T-helper 9 cell (primary cell): ENCODE measurements at places on chromosomes 1 and 21.

DNA sequence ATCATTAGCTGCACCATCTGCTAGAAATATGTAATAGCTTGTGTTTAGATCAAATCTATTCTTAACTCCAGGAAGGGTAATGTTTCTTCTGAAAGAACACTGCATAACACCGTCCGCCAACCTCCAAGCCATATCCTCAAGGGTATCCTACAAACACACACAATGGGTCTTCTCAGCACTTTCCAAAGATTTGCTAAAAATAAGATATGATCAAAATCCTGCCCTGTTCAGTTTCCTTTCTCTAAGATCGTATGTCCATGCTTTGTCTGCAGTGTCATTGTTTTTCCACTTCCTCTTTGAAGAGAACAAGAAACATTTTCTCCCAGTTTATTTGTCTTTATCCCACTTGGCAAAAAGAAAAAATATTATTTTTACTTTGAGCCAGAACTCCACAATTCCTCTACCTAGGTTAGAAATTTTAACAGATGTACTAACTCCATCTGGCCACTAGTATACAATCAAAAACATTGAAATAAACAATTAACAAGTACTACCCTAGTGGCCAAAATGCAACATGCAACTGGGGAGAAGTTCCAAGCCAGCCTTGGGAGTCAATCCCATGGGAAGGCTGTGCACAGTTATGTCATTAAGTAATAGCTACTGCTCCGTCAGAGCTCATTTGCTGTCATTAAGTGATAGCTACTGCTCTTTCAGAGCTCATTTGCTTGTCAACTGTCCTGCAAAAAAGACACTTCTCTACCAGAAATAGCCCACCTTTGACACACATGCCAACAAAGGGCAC lies 37.8 kb downstream of the FRRS1 start:
- DNase-seq: no peak

- no peak for DNase-seq
Observed at GRCh38 chr1:233240829-233241682, 54.5 kb downstream of the PCNX2 start.

DNA sequence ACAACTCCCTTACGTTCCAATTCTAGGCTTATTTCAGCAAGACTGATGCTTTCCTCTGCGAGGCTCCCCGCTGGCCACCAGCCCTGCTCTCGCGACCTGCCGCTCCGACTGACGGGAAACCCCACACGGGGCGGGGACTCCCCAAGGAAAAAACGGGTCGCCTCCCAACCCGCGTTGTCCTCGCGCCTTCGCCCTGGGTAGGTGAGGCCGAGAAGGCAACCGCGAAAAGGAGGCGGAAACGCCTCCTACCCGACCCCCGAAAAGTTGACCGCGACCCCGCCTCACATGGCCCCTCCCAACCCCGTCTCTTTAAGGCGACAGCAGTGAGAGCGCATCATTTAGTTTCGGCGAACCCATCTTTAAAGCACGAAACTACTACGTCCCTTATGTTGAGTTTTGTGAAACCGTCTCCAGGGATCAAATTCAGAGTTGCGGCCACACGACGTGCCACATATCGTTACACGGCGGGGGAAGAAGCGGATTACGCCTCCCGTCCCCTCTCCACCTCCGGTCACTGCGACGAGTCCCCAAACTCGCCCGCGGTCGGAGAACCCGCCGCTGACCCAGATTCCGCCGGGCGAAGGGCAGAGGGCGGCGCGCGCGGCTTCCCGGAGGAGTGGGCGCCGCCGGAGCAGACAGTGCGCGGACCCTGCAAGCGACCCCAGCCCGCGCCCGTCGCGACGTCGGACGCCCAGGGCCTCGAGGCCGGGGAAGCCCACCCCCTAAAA lies 1.2 kb downstream of the ANP32E start:
- peak; percentile 86 for DNase-seq

DNA sequence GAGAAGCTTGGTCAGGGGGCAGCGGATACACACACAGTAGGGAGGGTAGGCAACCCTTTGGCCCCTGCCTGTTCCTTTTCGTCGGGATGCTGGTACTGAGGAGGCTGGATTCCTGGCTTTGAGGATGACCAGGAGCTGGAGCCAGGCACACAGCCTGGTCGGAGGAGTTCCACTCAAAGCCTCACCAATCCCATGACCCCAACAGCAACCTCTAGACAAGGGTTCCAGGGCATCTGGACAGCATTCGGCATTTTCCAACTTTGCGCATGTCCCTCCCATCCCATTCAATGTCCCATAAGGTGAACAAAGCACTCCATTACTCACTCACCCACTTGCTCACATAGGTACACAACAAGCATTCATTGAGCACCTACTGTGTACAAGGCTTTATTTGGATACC lies 42.6 kb upstream of the HMGB4 start:
- DNase-seq: no peak

DNA sequence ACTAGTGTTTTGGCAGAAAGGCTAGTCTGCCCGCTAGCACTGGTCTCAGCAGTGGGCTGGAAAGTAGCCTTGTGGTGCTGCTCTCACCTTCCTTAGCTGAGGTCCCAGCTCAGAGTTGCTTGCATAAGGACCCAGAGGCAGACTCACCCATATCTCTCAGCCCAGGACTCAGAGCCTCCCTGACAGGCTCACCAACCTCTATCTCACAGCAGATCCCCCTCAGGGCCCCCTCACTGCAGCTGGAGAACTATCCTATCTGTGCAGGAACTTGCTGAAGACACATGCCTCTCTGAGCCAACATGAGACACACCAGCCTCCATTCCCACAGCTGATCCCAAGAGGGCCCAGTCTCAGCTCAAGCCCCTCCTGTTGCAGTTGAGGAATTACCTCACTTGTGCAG lies 82.6 kb downstream of the IARS2 start:
- DNase-seq: no peak

DNA sequence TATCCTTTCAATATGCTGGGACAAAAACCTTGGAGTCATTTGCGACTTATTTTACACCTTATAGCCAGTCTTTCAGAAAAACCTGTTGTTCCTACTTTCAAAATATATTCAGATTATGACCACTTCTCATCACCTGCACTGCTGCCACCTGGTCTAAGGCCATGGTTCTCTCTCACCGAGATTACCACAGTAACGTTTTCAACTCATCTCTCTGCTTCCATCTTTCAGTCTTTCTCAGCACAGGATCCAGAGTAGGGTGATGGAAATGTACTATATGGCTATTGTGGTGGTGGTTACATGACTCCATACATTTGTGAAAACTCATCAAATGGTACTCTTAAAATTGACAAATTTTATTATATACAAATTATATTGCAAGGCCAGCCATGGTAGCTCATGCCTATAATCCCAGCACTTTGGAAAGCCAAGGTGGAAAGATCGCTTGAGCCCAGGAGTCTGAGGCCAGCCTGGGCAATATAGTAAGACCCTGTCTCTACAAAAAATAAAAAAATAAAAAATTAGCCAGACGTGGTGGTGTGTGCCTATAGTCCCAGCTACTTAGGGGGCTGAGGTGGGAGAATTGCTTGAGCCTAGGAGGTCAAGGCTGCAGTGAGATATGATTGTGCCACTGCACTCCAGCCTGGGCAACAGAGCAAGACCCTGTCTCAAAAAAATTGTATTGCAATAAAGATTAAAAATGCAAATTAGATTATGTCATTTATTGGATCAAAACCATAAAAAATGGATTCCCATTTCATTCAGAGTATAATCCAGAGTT lies 120.9 kb upstream of the PPP2R5A start:
- no peak for DNase-seq

- DNase-seq: no peak
Observed at GRCh38 chr1:116537040-116537831, 33.6 kb downstream of the CD58 start.

- DNase-seq: no peak
Observed at GRCh38 chr1:10473145-10473765, 926 bp upstream of the DFFA start.

DNA sequence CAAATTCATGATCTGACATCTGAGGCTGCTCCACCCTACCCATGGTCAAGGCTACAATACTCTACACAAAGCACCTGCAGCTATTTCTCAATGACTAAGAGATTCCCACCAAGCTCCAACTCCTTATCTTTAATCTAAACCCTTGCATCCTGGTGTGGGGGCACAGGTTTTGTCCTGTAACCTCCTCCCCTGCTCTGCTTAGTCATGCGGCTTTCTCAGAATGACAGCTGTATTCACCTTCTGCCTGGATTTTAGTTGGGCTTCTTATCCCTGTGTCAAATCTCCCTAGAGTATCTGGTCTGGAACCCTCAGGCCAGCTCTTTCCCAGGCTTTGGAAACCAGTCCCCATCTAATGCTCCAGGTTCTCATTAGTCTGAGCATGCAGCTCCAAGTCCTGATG lies 159.0 kb downstream of the BARHL2 start:
- DNase-seq: no peak
